ENCODE measurements at places on chromosomes 7 and 10. TPM values are rescaled to one million over a fixed set of nuclear protein-coding genes. Genes with fewer than 3 reads are reported as not detected.

Gene CADPS2
- 21.6 TPM for total RNA-seq

Gene TMEM270
- not detected for total RNA-seq

Gene LBX1
- not detected for total RNA-seq

Gene SPDYE9
- not detected for total RNA-seq

Gene APBB1IP
- total RNA-seq, result 0.37 TPM

Gene CYP26C1
- 0.12 TPM for total RNA-seq

Gene FFAR4
- not detected for total RNA-seq

Gene CYP3A5
- 4.8 TPM for total RNA-seq

Gene NANOS1
- under 0.01 TPM for total RNA-seq

Gene MAGI2
- total RNA-seq, result 29.1 TPM

Gene ZNF479
- total RNA-seq, result not detected

Measured in uterine smooth muscle cell (primary cell).